ENCODE measurements at places on chromosomes 7 and 10.

- ATAC-seq, result no peak
Measured at GRCh38 chr10:79056361-79056735, 12.4 kb upstream of the ZMIZ1 start.

GRCh38 chr10:77077316-77077945 is 560.2 kb downstream of the KCNMA1 start:
- ATAC-seq, result no peak

DNA sequence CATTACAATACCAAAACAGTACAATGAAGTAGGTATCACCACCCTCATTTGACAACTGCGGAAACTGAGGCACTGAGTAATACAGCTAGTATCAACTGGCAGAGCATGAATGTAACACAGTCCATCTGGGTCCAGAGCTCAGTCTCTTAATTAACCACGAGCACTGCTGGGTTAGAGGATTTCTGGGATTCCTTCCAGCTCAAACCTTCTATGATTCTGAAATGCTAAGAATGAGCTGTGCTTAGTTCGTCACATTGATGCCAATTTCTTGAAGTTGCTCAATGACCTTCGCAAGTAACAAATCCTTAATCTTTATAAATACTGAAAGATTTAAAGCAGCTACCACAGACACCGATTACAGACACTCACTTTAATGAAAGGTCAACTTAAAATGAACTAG is 62.5 kb downstream of the SGMS1 start:
- no peak for ATAC-seq

DNA sequence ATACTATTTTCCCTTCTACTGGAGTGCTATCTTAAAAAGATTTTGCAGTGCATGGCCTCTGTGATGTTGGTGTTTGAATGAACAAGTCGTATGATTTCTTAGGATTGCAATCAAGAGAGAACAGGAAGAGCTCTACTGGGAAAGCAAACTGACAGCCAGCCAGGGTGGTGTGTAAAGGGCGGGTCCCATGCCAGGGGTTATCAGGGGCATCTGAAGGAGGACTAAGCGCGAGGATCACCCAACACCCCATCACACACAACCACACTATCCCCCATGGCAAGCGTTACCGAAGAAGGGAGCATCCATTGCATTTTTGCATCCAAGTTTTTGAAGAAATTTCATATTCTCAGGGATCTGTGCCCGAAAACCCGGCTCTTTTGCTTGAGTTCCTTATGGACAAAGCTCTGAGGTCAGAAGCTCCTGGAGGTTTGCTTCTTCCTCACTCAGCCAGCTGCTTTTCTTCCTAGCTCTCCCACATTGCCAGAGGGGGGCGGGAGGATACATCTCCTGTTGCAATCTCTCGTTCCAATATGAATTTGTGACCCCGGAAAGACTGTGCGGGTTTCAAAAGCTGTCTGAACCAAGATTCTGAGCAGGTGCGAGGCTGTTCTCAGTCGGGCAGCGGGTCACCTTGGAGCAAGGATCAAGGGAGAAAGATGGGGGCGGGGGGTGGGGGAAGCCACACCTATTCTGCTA is 5.2 kb downstream of the NEUROD6 start:
- no peak for ATAC-seq

- ATAC-seq, result no peak
Measured at GRCh38 chr7:44461387-44461786, 29.1 kb downstream of the NUDCD3 start.

- no peak for ATAC-seq
Measured at GRCh38 chr7:79529214-79529880, 75.9 kb upstream of the MAGI2 start.

GRCh38 chr10:33947544-33947943 is 613.1 kb upstream of the NRP1 start:
- ATAC-seq, result no peak

DNA sequence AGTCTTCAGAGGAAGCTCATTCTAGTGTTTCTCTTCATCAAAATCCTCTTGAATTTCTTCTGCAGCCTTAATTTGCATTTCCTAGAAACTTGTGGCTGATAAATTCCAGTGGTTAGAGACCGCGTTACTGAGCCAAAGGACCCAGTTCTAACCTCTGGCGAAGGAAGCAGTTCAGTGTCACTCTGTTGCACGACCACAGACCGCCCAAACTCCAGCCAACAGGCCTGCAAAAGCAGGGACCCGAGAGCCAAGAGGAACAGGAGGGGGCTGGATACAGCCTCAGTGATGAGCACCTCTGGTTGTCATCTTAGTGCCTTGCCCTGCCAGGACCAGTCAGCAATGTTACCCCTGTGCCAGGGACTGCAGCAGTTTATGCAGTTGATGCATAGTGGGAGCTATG is 70.0 kb downstream of the AFAP1L2 start:
- ATAC-seq, result no peak

- peak; percentile 12 for ATAC-seq
Measured at GRCh38 chr10:132627666-132628531, 90.3 kb downstream of the INPP5A start.

- ATAC-seq, result no peak
Measured at GRCh38 chr7:14973712-14974428, 71.3 kb upstream of the DGKB start.

DNA sequence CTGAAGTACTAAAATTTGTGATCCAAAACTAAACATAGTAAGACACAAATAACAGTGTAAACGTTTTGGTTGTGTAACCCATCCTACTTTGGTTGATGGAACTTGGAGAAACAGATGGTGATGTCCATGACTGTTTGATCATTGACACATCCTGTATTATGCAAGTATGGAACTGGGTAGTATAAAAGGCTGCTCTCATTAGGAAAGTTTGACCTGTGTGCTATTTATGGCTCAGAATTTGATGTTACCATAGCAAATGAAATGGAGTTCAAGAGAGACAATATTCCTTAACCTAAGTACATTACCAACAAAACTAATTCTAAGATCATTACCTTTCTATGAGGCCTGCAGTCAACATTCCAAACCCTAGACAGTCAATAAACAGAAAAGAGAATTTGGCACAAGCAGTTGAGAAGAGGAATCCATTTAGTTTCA is 39.9 kb downstream of the DKK1 start:
- no peak for ATAC-seq

GRCh38 chr10:133141144-133141957 is 18.7 kb upstream of the KNDC1 start:
- no peak for ATAC-seq

- peak; percentile 11 for ATAC-seq
Measured at GRCh38 chr10:47025253-47025539, 114.0 kb downstream of the PTPN20 start.

DNA sequence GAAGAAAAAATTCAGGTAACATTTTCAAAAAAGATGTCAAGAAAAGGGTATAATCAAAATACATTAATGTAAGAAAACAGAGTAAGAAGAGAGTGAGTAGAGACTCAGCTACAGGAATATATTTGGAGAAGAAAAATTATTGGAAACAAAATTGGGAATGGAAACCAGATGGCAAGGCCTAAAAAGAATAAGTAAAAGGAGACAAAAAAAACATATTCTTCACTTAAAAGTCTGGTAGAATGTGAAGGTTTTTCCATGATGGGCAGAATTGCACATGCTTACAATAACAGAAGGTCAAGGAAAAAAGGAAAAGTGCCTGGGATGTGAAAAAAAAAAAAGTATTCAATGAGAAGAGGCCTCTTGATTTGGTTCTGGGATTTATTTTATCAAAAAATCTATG is 1061.8 kb upstream of the LRRTM3 start:
- ATAC-seq, result no peak

DNA sequence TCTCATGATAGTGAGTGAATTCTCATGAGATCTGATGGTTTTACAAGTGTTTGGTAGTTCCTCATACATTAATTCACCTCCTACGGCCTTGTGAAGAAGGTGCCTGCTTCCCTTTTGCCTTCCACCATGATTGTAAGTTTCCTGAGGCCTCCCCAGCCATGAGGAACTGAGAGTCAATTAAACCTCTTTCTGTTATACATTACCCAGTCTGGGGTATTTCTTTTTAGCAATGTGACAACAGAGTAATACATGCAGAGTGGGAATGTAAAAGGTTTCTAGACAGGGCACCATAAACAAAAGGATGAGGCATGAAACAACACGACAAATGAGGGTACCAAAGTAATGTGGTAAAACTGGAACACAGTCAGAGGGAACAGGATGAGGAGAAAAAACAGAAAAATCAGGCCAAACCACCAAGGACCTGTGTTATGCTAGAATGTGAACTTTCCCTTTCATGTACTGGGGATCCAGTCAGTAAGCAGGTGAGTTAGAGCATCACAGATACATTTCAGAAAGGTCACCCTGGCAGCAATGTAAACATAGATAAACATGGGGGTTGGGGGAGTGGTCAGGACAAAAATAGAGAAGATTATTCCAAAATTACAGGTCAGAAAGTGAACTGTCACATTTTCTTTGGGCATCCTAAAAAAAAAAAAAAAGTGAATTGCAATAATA is 31.9 kb downstream of the ANKRD26 start:
- ATAC-seq, result no peak

GRCh38 chr7:121163699-121164098 is 165.1 kb upstream of the WNT16 start:
- no peak for ATAC-seq

- ATAC-seq, result no peak
Measured at GRCh38 chr7:17690030-17690429, 250.3 kb downstream of the SNX13 start.

All from motor neuron (in vitro differentiated cells).